ENCODE measurements at places on chromosomes 3 and 15.
A peak's percentile ranks its signal among the peaks of the same experiment; 100 is the strongest.

DNA sequence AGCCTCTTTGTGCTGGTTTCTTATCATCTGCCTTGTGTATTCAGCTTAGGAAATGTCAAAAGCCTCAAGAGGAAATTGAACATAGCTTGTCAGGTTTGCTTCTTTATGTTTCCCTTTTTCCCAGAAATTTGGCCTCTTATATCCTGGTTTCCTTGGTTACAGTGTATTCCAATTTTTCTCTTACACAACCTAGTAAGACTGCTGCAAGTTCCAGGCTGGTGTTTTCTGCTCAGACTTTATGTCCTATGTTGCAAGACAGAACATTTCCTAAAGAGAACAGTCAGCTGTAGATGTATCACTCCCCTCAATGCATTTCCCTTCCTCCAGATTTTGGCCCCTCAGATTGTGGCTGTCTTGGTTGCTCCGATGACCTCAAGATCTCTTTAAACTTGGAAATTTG, 102.5 kb downstream of the SH3GL3 start:
- no peak for DNase-seq

GRCh38 chr3:99559196-99559595, 79.2 kb upstream of the COL8A1 start:
- no peak for DNase-seq

GRCh38 chr15:38823263-38823662, 258.6 kb upstream of the RASGRP1 start:
- no peak for DNase-seq

DNA sequence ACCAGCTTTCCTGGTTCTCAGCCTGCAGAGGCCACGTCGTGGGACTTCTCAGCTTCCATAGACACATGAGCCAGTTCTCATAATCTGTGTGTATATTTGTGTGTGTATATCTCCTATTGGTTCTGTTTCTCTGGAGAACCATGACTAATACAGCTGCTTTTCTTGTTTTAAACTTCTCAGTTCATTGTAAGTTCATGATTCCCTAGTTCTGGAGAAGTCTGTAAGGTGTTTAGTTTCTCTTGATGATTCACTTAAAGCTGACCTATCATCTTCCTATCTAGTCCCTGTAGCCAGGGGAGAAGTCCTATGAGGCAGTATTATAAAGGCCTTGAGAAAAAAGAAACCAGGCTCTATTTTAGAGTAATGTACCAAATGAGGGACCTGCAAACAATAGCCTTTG, 147.7 kb downstream of the RYR3 start:
- no peak for DNase-seq

GRCh38 chr3:83321891-83322290, 1560.4 kb upstream of the GBE1 start:
- DNase-seq, result no peak

- no peak for DNase-seq
These were observed 183.8 kb upstream of the KCNMB2 start for GRCh38 chr3:178352326-178353005.

GRCh38 chr15:92277776-92278175, 115.9 kb upstream of the ST8SIA2 start:
- peak; percentile 2 for DNase-seq

GRCh38 chr3:113212150-113212843, 940 bp downstream of the BOC start:
- no peak for DNase-seq

- DNase-seq, result no peak
These were observed 31.9 kb upstream of the TSC22D2 start for GRCh38 chr3:150376001-150376848.

- no peak for DNase-seq
These were observed 31.3 kb downstream of the LRRC28 start for GRCh38 chr15:99282586-99282985.

DNA sequence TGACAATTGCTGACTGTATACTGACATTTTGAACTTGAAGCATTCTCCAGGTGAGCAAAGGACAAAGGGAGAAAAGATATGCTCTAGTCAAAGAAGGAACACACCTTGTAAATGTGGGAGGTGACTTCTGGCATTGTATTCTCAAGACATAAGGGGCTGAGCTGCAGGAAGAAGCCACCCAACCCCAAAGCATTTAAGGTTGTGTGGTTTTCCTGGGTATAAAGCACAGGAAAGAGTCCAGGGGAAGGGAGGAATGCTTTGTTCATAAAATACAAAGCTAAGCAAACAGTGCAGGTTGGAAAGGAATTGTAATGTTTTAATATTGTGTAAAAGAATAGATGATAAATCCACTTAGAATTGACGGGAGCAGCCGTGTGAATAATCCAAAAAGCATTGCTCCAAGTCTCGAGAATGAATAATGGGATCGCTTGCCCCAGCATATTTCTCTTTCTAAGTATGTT, 102.4 kb upstream of the LRIG1 start:
- DNase-seq, result no peak

GRCh38 chr3:152738656-152739055, 96.3 kb upstream of the P2RY1 start:
- no peak for DNase-seq

- DNase-seq, result no peak
These were observed 111.2 kb upstream of the RGMA start for GRCh38 chr15:93200081-93200836.

- DNase-seq, result no peak
These were observed 12.0 kb upstream of the COL8A1 start for GRCh38 chr3:99626417-99626788.

GRCh38 chr15:34795267-34796081, at the start of gene ACTC1:
ACTC1 (minus strand) TSS chr15:34795549; CDS start chr15:34794808, 741 bp downstream.
- no peak for DNase-seq

DNA sequence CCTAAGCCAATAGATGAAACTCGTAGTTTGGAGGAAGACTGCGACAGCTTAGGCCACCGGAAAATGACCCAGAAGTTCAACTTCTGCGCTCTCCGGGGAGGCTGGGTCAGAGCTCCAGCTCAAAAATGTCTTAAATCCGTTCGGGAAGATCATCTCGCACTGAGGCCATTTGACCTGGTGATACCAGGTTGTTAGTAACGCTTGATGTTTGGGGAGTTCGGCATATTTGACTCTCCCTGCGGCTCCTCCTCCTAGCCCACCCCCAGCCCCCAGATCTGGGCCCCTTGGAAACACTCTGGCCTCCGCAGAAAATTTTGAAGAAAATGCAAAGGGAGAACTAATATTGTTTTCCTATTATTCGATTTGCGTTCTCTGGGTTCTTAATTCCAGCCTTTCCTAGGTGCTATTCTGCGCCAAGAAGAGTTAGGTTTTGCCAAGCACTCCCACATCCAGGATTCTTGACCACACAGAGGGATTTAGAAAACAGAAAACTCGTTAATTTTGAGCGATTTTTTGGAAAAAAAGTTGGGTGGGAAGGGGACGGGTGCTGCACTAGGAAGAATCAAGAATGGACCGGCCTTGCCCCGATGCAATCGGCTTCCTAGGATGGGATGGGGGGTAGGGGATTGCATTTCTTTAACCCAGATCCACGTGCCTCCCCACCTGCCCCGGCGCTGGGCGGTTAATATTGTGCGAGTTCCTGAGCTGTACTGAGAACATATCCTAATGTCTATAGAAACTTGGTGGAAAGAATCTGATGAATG, 50.0 kb downstream of the ZIC4 start:
- DNase-seq, result no peak

DNA sequence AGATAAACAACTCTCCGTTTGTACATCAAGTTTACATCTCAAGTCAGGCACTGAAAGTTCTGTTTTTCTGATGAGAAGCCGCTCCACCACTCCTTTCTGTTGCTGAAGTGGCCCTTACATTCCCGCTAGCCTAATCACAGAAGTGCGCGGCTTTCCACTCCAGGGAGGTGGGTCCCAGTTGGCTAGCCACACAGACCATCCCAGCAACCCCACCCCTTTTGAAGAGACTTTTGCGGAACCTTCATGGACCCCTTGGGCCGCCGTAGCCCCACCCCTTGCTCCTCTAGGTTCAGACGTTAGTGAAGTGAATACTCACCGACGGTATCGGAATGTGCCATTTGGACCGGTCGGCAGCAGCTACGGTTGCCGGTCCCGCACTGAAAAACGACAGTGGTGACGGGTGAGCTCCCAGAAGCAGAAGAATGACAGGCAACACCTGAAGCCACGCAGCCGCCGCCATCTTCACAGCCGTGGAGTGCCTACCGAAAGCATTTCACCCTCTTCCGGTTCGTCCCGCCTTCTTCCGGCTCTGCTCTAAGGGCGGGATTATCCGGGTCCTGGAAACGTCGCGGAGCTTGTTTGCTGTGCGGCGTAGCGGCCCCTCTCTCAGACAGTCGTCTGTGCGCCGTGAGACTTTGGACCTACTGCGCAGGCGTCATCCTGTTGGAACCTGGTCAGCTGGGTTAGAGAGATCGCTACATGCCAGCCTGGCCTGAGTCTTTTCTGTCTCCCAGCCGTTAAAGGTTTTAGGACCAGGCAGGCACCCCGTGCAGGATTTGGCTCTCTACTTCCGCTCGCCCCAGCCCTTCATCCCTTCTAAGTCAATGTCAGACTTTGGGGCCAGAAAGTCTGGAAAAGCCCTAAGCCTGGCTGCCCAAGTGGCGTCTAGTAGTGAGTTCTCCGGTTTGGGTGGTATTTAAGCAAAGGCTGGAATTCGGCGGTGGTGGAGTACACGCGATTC, at the start of the genes GANC and TMEM87A:
Gene GANC, plus strand, starts transcription at position 263 of the 961 bp plus-strand sequence. CDS start 1,281 bp downstream, outside the sequence.
Gene TMEM87A, minus strand, starts transcription at position 495 of the 961 bp plus-strand sequence. Its CDS starts 35 bp downstream, at position 460.
- peak; percentile 88 for DNase-seq

- DNase-seq, result no peak
These were observed 2.1 kb upstream of the ANXA2 start for GRCh38 chr15:60399931-60400330.

DNA sequence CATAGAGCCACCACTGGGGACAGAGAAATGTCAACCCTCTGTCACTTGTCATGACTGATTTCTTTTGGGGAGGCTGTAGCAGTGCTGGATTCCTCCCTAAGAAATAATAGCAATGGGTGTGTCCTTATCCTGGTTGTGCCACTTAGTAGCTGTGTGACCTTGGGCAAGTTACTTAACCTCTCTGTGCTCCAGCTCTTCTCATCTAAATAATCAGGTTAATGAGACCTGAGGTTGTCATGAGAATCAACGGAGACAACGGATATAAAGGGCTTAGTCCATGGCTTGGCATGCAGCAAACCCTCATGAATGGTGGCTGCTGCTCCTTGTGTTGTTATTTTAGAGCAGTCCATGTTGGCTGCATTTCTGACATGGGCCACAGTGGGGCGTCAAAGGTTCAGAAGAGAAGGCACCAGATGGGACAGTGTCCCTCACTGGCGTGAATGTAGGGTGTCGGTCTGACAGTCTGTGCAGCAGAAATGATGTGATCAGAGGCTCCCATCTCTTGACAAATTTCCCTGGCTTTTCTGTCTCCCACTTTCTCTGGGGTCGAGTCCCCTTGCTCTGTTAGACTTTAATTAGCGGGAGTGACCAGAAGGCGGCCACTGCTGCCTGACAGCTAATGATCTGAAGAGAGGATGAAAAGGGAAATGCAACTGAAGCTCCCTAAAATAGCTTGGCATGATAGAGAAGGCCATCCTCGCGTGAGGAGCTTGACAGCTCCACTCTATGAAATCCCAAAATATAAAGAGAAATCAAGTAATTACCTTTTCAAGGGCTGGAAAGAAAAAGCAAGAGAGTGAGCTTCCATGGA, 209.4 kb downstream of the CADPS start:
- DNase-seq, result peak; percentile 15

DNA sequence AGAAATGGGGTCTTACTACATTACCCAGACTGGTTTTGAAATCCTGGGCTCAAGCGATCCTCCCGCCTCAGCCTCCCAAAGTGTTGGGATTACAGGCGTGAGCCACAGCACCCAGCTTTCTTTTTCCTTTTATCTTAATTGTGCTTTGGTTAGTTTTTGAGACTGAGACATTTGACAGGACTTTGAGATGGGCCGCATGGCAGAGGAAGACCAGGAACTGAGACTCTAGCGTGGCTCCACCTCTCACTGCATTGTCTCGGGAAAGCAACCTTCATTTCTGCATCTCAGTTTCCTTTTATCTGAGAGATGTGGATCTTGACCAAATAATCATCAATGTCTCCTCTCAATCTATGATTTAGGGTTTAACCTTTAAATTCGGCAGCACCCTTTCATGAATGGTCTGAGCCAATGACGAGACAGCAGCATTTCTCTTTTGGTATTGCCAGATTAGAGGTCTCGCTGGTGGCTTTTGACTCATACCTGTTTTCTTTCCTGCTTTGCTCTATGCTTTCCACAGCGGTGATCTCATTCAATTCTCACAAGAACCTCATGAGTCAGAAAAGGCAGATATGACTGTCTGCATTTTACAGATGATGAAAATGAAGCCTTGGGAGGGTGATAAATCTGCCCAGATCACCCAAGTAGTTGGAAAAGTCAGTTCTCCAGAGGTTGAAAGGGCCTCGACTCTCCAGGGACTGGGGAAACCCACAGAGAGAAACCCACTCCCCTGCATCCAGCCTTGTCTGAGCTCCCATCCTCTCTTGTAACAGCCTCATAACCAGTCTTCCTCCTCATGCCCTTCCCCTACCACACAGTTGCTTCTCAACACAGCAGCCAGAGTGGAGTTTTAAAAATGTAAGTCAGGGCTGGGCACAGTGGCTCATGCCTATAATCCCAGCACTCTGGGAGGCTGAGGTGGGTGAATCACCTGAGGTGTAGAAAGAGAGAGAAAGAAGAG, 84.8 kb upstream of the FOXB1 start:
- peak; percentile 42 for DNase-seq

DNA sequence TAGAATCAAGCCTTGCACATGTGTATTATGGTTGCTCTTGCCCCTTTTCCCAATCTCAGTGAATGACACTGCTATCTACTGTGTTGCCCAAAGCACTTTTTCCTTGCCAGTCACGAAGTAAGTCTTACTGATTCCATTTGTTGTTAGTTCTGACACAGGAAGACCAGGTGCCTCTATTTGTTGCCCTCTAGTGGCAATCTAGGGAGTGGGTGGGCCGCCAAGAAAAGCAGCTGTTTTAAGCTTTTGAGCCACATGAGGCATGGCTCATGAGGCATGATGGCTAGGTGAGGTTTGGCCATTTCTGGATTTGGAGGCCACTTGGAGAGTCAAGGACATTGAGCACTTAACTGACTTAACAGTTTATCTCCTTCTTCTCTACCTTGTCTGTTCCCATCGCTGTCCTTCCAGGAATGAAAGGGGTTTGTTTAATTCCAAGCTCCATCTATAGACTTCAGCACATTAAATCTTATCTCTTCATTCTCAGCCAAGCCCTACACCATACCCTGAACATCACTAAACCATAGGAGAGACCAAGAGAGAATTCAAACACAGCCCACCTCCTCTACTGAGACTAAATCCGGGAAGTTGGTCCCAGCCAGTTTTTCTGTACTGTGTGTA, 103.1 kb downstream of the HCN4 start:
- DNase-seq, result no peak

DNA sequence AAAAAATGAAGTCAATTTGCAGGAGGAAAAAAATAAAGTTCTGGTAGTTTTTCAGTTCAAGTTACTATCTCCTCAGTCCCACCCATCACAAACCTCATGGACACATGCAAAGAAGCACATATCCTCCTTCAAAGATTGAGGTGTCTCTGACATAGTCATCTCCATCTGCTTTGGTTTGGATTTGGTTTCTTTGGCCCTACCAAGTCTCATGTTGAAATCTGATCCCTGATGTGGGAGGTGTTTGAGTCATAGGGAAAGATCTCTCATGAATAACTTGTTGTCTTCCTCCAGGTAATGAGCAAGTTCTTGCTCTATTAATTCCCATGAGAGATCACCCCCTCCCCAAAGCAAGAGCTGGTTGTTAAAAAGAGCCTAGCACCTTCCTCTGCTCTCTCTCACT, 446.8 kb downstream of the IGSF11 start:
- DNase-seq, result no peak

- DNase-seq, result no peak
These were observed 245.3 kb downstream of the FEZF2 start for GRCh38 chr3:62128051-62128450.

GRCh38 chr3:15809313-15809712, 11.5 kb upstream of the ANKRD28 start:
- no peak for DNase-seq

GRCh38 chr15:77029166-77030047, 34.5 kb downstream of the PSTPIP1 start:
- DNase-seq, result no peak

- DNase-seq, result peak; percentile 95
These were observed 63.8 kb downstream of the ATP1B3 start for GRCh38 chr3:141940194-141940776.
